ENCODE measurements at places on chromosomes 2 and 18. TPM values are rescaled to one million over a fixed set of nuclear protein-coding genes. Genes with fewer than 3 reads are reported as not detected.

Gene SCTR
- 1.9 TPM for total RNA-seq

Gene DNER
- 4.1 TPM for total RNA-seq

Gene TMEM182
- total RNA-seq = 20.2 TPM

Gene TRIM54
- 5.1 TPM for total RNA-seq

Gene IL1R2
- total RNA-seq = 3.6 TPM

Gene IL36RN
- 6.0 TPM for total RNA-seq

Gene FAM110C
- 7.7 TPM for total RNA-seq

Gene ST6GAL2
- 117 TPM for total RNA-seq

Gene NTSR2
- total RNA-seq = not detected

Gene AGXT
- total RNA-seq = 0.48 TPM

Gene STARD6
- total RNA-seq = 0.96 TPM

Gene SIX2
- total RNA-seq = 0.48 TPM

Gene CDKL4
- total RNA-seq = 8.2 TPM

Gene CCDC121
- 10.6 TPM for total RNA-seq

Gene PRSS56
- not detected for total RNA-seq

Gene RBKS
- total RNA-seq = 17.6 TPM

Gene ERMN
- total RNA-seq = 5.1 TPM
